ENCODE measurements at places on chromosomes 2 and 18. TPM values are rescaled to one million over a fixed set of nuclear protein-coding genes. Genes with fewer than 3 reads are reported as not detected.

DNA sequence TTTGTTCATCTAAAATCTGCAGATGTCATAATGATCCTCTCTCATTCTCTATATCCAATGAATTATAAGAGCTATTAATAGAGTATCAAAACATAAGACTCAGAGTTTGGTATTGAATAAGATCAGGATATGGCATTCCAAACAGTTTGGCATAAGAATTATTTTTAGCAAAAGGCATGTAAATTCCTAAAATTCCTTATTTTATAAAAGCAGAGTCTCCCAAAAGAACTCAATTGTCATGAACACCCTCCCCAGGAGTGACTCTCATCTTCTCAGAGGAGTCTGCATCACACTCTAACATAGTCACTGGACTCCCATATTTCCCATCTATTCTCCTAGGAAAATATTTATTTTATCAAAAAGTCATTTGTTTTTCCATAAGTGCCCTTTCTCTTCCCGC is 1710.2 kb upstream of the SLC39A10 start:
- H3K27me3 ChIP-seq = no peaks in the 10 kb centered on the region
- DNase-seq = no peak
- H3K36me3 ChIP-seq = no peaks in the 10 kb centered on the region
- H3K27ac ChIP-seq = no peak overlapping the region
- H3K4me3 ChIP-seq = no peak overlapping the region

DNA sequence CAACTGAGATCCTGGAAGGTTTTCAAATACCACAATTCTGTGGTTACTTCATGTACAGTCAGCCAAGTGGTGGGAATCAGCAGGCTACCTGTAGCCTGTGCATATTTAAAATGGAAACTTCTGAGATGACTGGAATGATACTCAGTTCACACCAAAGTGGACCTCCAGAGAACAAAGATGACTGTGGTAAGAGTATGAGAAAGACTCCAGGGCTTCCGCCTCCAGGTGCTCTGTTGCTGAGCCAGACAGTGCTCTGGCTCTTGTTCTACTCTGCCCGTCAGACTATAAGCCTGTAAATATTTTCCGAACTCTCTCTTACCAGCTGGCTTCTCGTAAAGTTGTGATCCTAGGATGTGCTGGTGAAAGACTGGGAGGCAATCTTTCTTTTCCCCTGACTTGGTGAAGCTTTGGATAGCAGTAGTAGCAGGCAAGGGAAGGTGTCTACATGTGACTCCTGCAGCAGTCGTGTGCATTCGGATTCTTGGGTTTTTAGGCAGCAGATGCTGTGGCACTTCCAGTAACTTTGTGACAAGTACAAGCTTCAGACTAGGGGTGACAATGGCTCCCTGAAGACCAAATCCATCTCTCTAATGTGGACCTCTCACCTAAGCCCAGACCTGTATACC is 23.1 kb downstream of the ST3GAL5 start:
- peaks cover 20% of the 10 kb centered on the region for H3K36me3 ChIP-seq
- DNase-seq = no peak
- no peak overlapping the region for H3K4me3 ChIP-seq
- H3K27me3 ChIP-seq = no peaks in the 10 kb centered on the region

DNA sequence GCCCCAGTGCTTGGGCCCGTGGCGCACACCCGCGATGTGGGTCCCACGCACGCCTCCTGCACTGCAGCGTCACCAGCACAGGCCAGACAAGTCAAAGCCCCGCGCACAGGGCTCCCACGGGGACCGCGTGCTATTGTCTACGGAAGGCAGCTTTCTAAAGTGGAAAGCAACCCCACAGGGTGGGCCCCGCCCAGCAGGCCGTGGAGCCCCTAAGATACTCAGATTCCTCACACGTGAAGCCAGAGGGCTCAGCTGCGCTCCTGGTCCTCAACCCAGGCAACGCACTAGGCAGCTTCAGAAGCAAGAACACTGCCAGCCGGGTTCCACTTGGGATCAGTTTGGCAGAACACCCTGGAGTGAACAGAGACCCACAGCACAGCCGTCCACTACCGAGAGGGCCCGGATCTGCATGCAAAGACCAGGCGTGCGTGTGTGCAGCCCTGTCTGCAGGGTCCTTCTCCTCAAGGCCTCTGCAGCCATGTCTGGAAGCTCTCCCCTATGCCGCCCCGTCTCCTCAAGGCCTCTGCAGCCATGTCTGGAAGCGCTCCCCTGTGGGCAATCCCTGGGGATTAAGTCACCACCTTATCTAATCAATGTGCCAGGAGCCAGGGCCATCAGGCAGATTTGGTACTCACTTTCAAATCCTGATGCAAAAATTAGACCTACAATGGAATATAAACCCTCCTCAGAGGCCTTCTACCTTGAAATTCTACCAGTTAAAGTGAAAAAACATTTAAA is 231.3 kb downstream of the HDAC4 start:
- H3K27ac ChIP-seq = no peak overlapping the region
- H3K4me3 ChIP-seq = no peak overlapping the region
- peaks cover 4% of the 10 kb centered on the region for H3K27me3 ChIP-seq
- DNase-seq = no peak
- peaks cover 22% of the 10 kb centered on the region for H3K36me3 ChIP-seq
- no peaks in the 10 kb centered on the region for H3K4me1 ChIP-seq

DNA sequence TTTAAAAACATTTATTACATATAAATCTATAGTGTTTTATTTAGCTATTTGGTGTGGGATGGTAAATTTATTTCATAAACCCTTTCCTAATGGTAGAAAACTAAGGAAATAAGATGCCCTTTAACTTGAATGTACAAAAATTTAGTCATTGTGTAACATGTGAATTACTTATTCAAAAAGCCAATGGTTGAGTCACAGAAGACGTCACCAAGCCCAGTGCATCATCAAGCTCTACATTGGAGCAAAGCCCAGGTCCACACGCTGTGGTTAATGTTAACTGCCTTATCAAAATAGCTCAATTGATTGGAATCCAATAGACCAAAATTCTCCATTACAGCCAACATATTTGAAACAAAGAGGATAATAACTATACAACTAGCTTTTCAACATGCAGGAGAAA is 145.5 kb upstream of the LYPD1 start:
- H3K4me1 ChIP-seq = peaks cover 12% of the 10 kb centered on the region
- peaks cover 4% of the 10 kb centered on the region for H3K27me3 ChIP-seq
- no peak overlapping the region for H3K4me3 ChIP-seq
- no peak overlapping the region for H3K27ac ChIP-seq
- no peak for DNase-seq

TLX2 gene
- not detected for total RNA-seq

DNA sequence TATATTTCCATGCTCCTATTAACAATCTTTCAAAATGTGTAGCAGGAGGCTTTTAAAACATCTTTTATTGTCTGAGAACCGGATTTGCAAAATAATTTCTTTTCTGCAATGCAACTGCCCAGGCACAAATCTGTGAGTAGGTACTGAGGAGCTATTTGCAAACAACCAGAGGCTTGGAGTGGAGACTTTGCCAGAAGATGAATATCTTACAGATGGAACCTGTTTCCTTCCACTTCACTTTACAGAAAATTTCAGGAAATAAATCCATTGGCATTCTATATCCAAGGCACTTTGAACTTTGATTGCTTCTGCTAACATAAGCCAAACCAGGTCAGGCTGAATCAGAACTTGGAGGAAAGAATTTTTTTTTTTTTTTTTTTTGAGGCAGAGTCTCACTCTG is 237.4 kb upstream of the REV1 start:
- peaks cover 4% of the 10 kb centered on the region for H3K27me3 ChIP-seq
- H3K4me3 ChIP-seq = no peak overlapping the region
- no peak overlapping the region for H3K27ac ChIP-seq
- H3K36me3 ChIP-seq = peaks cover 5% of the 10 kb centered on the region
- no peak for DNase-seq

DNA sequence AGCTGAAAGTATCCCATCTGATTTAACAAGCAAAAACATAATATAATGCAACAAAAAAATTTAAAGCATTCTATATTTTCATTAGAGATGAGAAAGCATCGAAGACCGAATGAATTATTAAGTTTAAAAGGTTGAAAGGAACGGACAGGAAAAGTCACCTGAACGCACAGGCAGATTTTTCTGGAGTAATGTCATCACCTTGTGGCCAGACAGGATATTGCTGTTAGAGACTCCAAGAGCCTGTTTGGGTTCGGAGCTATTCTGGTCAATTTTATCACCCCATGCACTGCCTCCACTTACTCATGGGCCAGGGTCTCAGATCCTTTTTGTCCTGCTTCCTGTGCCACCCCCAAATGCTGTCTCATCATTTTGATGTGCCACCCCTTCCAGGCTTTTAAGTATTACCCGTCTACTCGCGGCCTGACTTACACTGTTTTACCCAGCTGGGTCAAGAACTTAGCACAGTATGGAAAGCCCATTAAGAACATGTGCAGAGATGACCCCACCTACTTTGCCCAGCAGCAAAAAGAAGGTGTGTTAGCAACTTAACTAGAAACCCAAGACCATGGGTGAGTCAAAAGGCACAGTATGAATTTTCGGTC is 27.3 kb downstream of the GKN2 start:
- peak; percentile 49 for DNase-seq
- no peak overlapping the region for H3K4me3 ChIP-seq
- no peaks in the 10 kb centered on the region for H3K36me3 ChIP-seq
- H3K27me3 ChIP-seq = peaks cover 4% of the 10 kb centered on the region

DNA sequence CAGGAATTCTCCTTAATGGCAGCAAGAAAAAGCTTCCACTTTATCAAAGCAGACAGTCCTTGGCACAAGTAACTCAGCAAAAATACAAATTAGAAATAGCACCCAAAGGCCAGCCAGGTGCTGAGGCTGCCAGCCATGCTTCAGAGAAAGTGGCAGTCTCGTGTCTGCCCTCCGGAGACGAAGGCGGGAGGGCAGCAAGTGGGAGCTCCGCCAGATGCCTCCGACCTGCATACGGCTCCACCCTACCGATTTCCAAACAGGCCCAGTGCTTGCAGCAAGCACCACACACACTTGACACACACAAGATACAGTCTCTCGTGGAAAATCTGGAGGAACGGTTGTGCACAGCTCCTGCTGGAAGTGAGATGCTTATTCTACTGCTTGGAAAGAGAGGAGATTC is 134.9 kb upstream of the REV1 start:
- H3K4me3 ChIP-seq = no peak overlapping the region
- peaks cover 2% of the 10 kb centered on the region for H3K27me3 ChIP-seq
- no peaks in the 10 kb centered on the region for H3K36me3 ChIP-seq
- no peaks in the 10 kb centered on the region for H3K4me1 ChIP-seq
- H3K27ac ChIP-seq = no peak overlapping the region
- no peak for DNase-seq

GRCh38 chr2:38806015-38806732 is 28.2 kb downstream of the GEMIN6 start:
- no peak overlapping the region for H3K4me3 ChIP-seq
- no peak for DNase-seq
- H3K27ac ChIP-seq = no peak overlapping the region
- no peaks in the 10 kb centered on the region for H3K4me1 ChIP-seq
- H3K36me3 ChIP-seq = peaks cover 10% of the 10 kb centered on the region
- no peaks in the 10 kb centered on the region for H3K27me3 ChIP-seq

ARL4C gene
- total RNA-seq = 17.9 TPM

KCNE4 gene
- total RNA-seq = 0.46 TPM

GRCh38 chr2:190744041-190744440 is 95.2 kb downstream of the NAB1 start:
- peaks cover 2% of the 10 kb centered on the region for H3K36me3 ChIP-seq
- no peaks in the 10 kb centered on the region for H3K27me3 ChIP-seq

- no peak overlapping the region for H3K27ac ChIP-seq
- H3K27me3 ChIP-seq = no peaks in the 10 kb centered on the region
- no peaks in the 10 kb centered on the region for H3K36me3 ChIP-seq
- DNase-seq = no peak
- no peaks in the 10 kb centered on the region for H3K4me1 ChIP-seq
- no peak overlapping the region for H3K4me3 ChIP-seq
Observed at GRCh38 chr2:40321016-40321623, 130.8 kb downstream of the SLC8A1 start.

DNA sequence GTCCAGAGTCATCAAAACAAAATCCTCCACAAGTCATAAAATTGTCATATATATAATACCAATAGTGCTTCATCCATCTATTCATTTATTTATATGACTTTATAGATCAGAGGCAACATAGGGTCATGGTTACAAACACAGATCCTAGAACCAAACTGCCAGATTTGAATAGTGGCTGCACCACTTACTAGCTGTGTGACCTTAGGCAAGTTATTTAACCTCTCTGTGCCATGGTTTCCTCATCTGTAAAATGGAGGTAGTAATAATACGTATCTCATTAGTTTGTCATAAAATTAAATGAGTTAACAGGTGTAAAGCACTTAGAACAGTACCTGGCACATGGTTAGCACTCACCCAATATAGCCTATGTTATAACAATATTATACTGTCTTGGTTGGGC is 58.9 kb upstream of the BZW1 start:
- peaks cover 4% of the 10 kb centered on the region for H3K27me3 ChIP-seq
- no peak overlapping the region for H3K27ac ChIP-seq
- no peak overlapping the region for H3K4me3 ChIP-seq
- no peaks in the 10 kb centered on the region for H3K36me3 ChIP-seq
- H3K4me1 ChIP-seq = peaks cover 12% of the 10 kb centered on the region

INPP1 gene
- 11.7 TPM for total RNA-seq

ASB18 gene
- total RNA-seq = not detected

SERPINB11 gene
- total RNA-seq = not detected

GRCh38 chr2:160826496-160826895 is 332.9 kb upstream of the RBMS1 start:
- no peaks in the 10 kb centered on the region for H3K36me3 ChIP-seq
- no peaks in the 10 kb centered on the region for H3K27me3 ChIP-seq
- no peak overlapping the region for H3K27ac ChIP-seq

DNA sequence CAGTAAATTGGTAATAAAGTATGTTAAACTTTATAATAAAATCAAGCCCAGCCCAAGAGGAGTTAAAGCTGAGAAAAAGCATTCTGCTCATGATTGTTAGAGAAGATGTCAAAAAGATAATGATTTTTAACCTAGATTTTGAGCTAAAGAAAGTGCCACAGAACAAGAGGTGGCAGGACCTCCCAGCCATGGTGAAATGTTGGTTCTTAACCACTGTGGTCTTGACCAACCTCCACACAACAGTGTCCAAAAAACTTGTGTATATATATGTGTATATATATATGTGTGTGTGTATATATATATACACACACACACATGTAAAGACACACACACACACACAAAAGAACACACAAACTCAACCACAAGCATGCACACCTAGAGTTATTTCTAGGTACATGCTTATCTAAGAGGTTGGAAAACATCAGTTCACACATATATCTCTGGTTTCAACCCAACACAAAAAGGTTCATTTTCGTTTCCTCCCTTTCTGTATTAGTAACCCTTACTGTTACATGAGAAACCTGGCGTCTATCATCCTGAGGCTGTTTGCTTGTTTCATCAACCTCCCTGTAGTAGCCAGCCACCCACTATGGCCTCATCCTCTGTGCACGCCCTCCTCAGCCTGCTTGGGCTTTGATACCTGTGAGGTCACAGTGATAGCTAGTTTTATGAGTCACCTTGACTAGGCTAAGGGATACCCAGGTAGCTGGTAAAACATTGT is 631.8 kb upstream of the ID2 start:
- H3K36me3 ChIP-seq = no peaks in the 10 kb centered on the region
- no peak overlapping the region for H3K4me3 ChIP-seq
- H3K27me3 ChIP-seq = peaks cover 5% of the 10 kb centered on the region
- no peaks in the 10 kb centered on the region for H3K4me1 ChIP-seq

All from endothelial cell (in vitro differentiated cells).